ENCODE measurements at places on chromosomes 1 and 21. TPM values are rescaled to one million over a fixed set of nuclear protein-coding genes. Genes with fewer than 3 reads are reported as not detected.
A peak's percentile ranks its signal among the peaks of the same experiment; 100 is the strongest.

GRCh38 chr21:26845066-26845758 is at the start of gene ADAMTS1:
Gene ADAMTS1 (minus strand): TSS chr21:26845409. CDS start chr21:26844954, 455 bp downstream.
- peak; percentile 90 for DNase-seq

SPRR2A gene
- total RNA-seq, result not detected

DNA sequence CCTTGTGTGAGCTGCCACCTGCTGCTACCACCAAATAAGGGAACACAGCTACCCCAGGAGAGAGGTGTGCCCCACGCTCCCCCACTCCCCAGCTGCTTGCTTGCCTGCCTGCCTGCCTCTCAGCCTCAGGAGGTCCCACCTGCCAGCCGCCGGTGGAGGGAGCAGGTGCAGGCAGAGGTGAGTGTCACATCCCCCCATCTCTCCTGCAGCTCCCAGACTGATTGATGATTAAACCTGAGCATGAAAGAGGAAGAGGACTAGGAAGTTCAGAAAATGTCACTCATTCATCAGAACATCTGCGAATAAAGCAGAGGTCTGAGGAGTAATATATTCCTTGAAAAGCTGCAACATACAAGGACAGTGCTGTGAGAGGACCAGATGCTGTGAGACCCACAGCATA is 58.6 kb upstream of the HIVEP3 start:
- DNase-seq, result no peak

- DNase-seq, result no peak
Measured at GRCh38 chr1:223759273-223759672, 46.9 kb downstream of the CAPN2 start.

- no peak for DNase-seq
Measured at GRCh38 chr1:171595324-171595723, 26.7 kb upstream of the MYOCOS start.

All from LHCN-M2 (cell line).